Right ventricle myocardium superior (tissue), 1 donor: ENCODE measurements at places on chromosomes 4 and X.

- no peak for DNase-seq
Measured at GRCh38 chrX:12162420-12162819, 24.1 kb downstream of the FRMPD4 start.

GRCh38 chr4:155712846-155713245 lies 46.0 kb upstream of the GUCY1B1 start:
- no peak for DNase-seq

DNA sequence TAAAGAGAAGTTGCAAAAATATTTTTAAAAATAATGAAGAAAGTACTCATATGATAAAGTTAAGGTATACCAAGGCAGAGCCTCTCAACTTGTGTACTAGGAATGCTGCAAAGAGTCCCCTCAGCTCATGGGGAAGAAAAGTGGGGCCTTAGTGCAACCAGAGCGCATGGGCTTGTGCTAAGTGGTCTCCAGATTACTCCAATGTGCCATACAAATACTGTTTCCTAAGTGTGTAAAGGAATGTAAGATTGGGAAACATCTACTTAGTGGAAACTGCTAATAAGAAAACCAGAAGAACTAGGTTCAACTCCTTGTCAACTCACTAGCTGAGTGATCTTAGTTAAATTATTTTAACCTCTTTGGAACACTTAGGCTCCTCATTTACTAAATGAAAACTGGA lies 39.1 kb downstream of the NAF1 start:
- DNase-seq, result no peak

DNA sequence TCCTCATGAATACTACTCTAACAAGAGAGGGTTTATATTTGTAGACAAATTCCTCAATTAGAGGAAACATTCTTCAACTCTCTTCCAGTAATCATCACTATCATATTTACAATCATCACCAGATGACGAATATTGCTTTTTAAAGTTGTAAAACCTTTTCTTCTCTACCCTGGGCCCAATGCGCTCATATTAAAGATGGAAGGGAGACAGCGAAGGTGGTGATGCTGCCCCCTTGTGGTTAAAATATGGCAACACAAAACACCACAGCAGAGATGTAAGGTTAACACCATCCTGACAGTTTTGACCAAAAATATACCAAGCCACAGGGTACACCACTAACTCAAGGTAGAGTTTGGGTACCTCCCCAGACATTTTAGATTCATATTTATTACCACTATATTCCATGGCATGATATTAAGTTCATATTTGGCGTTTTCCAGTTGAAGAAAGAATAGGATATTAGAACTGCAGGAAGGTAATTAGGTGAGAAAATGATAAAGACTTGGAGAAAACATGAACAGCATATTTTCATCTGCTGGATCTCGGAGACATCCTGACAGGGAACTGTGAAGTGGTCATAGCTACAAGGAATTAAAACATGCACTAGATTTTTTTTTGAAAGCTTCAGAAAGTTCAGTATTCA lies 72.8 kb downstream of the SLC9A7 start:
- DNase-seq, result no peak

- no peak for DNase-seq
Measured at GRCh38 chr4:85932500-85933290, 427.2 kb downstream of the MAPK10 start.

DNA sequence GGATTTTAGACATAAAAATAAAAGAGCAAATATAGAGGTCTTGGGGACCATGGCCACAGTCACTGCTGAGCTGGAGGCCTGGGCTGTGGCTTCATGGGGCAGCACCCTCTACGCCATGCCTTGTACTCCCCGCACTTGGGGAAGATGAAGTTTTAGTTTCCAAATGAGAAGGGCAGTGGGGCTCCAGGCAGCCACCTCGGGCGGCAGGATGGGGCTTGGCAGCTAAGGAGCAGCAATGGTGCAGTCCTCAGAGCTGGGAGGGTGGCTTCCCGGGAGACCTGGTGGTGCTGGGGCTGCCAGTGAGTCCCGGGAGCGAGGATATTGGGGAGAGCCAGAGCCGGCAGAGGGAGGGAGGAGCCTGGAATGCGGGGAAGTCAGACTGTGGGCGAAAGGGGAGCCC lies 2.4 kb downstream of the CXCR3 start:
- DNase-seq, result no peak

GRCh38 chr4:184317234-184317918 lies 99.7 kb upstream of the ENPP6 start:
- DNase-seq, result no peak

DNA sequence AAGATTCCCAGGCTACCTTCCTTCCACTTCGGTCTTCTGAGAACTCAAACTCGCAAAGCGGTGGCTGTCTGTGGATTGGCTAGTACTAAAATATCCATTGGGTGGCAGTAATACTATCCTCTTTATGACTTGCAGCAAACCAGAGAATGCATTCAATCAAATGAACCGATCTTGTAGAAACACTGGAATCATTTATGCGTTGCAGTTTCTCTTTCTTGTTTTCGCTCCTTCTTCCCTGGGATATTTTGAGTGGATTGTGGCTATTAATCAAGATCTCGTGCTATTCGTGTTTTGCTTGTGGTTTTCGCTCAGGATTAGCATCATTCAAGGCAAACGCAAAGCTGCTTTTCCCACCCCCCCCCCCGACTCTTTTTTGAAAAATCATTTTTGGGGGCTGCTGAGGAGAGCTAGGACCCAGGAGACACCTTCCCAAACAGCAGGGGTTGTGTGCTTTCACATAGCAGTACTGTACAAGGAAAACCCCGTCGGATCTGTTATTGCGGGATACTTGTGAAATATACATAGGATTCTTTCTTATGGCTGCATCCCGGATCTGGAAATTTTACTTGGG lies at the start of gene IL1RAPL1:
TSS of gene IL1RAPL1 (plus strand) at position 466 of the 571 bp plus-strand sequence.
- no peak for DNase-seq

DNA sequence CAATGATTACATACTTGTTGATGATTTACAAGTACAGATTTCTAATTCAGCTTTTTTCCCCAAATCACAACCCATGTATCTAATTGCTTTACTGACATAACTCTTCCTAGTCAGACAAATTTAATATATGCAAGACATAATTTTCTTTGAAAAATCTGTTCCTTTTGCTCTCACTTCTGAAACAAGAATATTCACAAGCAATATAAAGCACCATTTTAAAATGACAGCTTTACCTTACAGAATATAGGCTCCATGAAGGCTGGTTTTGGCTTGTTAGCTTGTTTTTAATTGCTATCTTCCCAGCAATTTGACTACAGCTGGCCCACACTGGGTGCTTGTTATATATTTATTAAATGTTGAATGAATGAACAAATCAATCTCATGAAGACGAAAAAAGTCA lies 24.5 kb downstream of the GPM6A start:
- DNase-seq, result no peak

DNA sequence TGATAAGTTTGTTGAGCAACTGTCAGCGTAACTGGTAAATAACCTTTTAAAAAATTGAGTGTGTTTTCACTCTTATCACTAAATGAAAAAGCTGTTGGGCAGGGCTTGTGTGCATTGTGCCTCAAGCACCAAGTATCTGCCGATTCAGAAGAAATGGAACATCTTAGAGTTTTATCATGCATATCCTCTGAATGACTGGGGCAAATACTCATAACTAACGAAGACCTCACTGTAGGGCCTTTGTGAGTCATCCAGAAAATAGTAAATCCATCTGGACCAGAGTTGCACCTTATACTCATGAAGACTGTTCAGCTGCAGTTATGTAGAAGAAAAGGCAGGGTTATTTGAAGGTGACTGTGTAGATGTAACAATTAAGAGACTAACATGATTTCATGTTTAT lies 222.1 kb downstream of the CAMK2D start:
- no peak for DNase-seq
